ENCODE measurements at places on chromosomes 3 and 15. TPM values are rescaled to one million over a fixed set of nuclear protein-coding genes. Genes with fewer than 3 reads are reported as not detected.
A peak's percentile ranks its signal among the peaks of the same experiment; 100 is the strongest.

Gene NDN
- total RNA-seq: 51.6 TPM

Gene ILDR1
- not detected for total RNA-seq

DNA sequence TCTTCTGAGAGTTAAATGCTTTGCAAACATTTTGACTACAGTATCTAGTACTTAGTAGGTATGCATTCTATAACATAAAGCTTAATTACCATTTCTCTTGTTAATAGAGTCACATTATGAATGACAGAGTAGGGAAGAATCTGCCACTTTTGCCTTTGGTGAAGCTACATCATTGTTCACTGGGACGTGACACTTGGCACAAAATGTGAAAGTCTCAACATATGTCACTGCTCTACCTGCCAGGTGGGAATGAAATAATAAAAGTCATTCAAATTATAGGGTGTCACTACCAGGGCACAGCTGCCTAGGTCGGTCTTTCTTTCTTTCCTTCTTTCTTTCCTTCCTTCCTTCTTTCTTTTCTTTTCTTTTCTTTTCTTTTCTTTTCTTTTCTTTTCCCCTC lies 17.6 kb downstream of the GPR87 start:
- H3K27me3 ChIP-seq: no peaks in the 10 kb centered on the region
- no peaks in the 10 kb centered on the region for H3K36me3 ChIP-seq
- no peak for DNase-seq
- H3K4me3 ChIP-seq: no peak overlapping the region

GRCh38 chr3:70988111-70988510 lies 595.4 kb downstream of the FOXP1 start:
- H3K27ac ChIP-seq: peak overlapping the region; percentile 38
- H3K4me3 ChIP-seq: no peak overlapping the region
- no peaks in the 10 kb centered on the region for H3K27me3 ChIP-seq
- no peak for DNase-seq
- H3K36me3 ChIP-seq: peaks cover 42% of the 10 kb centered on the region

DNA sequence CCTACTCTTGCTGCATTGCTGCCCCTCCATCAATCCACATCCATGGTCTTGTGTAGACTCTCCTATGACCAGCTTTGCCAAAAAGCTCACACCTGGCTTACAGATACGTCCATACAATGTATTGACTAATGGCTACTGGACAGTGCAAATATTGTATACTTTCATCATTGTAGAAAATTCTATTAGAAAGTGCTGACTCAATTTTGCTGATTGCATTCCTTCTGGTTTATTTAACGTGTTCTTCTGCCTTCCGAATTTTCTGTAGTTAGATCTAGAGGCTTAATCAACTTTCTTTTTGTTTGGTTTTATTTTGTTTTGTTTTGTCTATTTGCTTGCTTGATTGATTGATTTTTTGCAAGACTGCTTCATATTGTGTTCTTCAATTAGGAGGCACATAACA lies 29.8 kb upstream of the CNOT10 start:
- no peaks in the 10 kb centered on the region for H3K27me3 ChIP-seq
- H3K36me3 ChIP-seq: no peaks in the 10 kb centered on the region
- H3K4me1 ChIP-seq: no peaks in the 10 kb centered on the region
